ENCODE measurements at places on chromosomes 7 and 10.

DNA sequence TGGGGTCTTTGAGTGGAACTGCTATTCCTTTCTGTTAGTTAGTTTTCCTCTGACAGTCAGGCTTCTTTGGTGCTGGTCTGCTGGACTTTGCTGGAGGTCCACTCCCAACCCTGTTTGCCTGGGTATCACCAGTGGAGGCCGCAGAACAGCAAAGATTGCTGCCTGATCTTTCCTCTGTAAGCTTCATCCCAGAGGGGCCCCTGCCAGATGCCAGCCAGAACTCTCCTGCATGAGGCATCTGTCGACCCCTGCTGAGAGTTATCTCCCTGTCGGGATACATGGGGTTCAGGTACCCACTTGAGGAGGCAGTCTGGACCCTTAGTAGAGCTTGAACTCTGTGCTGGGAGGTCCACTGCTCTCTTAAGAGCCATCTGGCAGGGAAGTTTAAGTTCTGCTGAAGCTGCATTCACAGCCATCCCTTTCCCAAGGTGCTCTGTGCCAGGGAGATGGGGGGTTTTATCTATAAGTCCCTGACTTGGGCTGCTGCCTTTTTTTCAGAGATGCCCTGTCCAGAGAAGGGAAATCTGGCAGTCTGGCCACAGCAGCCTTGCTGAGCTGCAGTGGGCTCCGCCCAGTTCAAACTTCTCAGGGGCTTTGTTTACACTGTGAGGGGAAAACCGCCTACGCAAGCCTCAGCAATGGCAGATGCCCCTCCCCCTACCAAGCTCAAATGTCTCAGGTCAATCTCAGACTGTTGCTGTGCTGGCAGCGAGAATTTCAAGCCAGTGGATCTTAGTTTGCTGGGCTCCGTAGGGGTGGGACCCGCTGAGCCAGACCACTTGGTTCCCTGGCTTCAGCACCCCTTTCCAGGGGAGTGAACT, 89.7 kb upstream of the CDK6 start:
- peak; percentile 41 for DNase-seq

DNA sequence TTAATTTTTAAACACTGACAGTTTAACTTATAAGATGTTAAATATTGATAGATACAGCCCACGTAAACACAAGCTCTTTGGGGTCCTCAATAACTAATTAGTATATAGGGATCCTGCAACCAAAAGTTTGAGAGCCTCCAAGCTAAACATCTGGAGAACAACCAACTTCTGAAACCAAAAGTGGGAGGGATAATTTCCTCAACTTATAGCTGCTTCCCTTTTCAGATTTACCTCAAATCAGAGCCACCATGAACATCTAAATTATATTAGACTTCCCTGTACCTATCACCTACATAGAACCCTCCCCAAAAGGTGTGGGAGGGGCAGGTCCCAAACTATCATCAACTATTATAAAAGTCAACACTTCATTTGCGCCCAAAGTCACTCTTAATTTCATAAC, 8.6 kb downstream of the PSAP start:
- DNase-seq, result no peak

DNA sequence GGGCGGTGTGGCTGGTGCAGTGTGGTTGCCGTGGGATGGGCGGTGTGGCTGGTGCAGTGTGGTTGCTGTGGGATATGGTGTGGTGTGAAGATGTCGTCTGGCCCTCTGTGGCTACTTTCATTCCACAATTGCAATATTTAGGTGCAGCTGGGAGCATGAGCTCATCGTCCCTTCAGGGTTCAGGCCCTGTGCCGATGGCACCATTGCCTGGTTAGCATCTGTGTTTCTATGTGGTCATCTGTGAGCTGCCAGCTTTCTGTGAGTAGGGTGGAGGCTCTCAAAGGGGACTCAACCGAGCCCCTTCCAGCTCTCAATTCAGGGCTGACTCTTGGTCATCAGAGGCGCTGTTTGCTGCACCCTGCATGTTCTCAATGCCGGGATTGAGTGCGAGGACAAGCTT, 3.6 kb downstream of the ADGRA1 start:
- no peak for DNase-seq

DNA sequence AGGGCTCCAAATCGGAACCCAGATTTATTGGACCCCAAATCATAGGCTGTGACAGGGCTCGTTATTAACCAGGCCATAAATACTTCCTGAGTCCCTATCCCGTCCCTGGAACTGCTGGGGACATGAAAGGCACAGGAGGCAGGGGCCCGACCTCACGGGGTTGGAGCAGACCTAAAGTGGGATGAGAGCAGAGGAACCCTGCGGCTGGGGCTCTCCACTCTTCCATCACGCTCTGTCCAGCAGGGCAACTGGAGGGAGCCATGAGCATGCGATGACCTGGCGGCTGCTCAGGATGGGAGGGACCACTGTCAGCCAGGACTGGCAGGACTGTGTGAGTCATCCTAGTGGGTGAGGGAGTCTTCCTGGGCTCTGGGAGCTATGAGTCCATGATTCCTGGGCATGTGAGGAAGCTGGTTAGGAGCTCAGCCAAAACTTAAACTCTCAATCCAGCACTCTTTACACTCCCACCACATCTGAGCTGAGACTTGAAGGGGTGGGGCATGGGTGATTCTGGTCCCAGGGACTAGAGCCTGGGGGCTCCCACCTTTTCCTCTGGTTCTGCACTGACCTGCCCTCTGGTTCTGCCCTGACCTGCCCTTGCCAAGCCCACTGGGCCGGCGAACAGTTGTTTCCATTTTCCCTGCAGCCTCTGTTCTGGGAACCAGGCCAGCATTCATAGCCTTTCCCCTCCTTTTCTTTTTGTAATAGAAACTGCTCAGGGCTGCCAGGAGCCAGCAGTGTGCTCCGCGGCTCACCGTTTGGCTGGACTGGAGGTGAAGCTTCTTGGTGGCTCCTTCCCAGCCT, 47.1 kb downstream of the SYPL1 start:
- DNase-seq, result peak; percentile 93

DNA sequence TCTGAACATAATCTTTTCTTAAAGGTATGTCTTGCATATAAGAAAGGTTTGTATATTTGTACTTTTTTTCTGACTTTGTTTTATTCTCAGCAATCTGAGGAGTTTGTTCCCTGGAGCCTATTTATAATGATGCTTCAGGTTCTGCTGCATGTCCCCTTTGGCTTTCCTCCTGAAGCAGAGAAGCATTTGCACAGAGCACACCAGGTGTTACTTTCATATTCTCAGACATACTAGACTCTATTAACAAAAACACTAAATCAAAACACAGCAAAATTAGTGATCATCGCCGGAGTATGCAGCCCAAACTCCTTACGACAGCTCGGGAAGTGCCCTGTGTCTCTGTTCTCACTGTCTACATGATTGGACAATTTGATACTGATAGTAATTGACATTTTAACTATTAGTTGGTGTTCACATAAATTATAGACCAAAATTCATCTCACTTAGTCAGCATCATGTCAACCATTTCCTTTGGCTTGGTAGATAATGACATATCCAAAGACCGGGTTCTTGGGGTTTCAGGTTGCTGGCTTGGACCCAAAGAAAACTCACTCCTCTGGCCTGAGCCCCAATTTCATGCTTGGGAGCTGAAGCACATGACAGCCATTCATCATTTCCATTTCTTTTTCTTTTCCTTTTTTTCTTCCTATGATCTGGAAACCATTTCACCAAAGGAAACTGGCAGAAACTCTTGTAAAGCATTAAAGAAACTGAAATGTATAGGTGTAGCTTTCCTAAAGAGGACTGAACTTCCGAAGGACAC, 400.1 kb upstream of the NRP1 start:
- no peak for DNase-seq

GRCh38 chr10:122103592-122103991, 114.6 kb downstream of the TACC2 start:
- no peak for DNase-seq

- no peak for DNase-seq
Observed at GRCh38 chr7:143012001-143012400, 14.9 kb downstream of the OR9A2 start.

- no peak for DNase-seq
Observed at GRCh38 chr7:33039903-33040292, 22.7 kb downstream of the NT5C3A start.

DNA sequence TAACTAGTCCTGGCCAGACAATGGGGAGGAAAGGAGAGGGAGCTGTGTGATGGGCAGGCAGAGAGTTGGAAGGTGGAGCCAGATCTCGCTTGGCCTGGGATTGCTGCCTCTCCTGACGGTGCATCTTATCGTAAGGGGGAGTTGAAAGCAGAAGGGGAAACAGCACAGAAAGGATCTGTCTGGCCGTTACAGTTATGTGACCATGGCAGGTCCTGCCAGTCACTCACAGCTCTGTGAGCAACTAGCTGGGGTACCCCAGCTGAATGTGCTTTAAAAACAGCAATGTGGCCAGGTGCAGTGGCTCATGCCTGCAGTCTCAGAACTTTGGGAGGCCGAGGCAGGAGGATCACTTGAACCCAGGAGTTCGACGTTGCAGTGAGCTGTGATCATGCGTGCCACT, 8.1 kb downstream of the BLVRA start:
- no peak for DNase-seq

DNA sequence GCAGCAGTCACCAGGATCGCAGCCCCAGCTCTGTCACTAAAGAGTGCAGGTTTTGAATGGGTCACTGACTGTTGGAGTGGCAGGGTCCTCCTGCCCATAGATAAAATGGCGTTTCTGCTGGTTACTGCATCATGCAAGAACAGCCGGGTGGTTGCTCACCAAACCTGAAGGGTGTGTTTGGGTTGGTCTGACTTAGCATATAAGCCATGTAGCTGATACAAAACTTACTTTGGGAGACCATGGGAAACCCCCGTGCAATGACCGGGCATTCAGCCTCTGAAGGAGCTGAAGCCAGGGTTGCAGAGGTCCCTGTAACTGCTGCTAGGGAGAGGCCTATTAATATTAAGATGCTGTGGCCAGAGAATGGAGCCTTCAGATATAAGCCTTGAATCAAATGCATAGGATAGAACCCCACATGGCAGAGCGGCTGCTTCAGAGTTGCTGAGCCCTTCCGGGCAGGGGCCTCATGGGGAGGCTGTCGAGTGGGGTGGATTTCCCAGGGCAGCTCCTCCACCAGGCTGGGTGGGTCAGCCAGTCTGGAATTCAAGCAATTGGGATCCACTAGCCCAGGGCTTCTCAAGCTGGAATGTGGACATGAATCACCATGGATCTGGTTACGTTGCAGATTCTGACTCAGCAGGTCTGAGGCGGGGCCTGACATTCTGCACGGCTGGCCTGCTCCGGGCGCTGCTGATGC, 70.9 kb upstream of the CTBP2 start:
- peak; percentile 94 for DNase-seq

DNA sequence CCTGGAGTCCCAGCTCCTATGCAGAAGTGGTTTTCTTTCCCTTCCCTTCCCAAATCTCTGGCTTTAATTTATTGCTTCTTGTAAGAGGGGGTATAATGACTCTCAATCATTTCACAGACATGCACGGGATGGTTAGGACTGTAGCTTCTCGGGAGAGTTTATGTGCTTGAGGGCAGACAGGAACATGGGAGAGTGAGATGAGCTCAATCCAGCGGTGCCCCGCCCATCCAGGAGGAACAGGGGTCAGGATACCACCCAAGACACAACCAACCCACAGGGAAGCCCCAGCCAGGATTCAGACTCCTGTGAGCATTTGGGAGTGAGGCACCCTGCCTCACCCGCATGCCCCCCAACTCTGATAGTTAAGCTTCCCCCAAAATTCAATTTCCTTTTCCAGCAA, 33.7 kb upstream of the GATAD1 start:
- DNase-seq, result no peak

GRCh38 chr10:3072641-3073360, 5.5 kb downstream of the PFKP start:
- DNase-seq, result no peak

- DNase-seq, result no peak
Observed at GRCh38 chr7:122803323-122803722, 82.9 kb downstream of the CADPS2 start.

DNA sequence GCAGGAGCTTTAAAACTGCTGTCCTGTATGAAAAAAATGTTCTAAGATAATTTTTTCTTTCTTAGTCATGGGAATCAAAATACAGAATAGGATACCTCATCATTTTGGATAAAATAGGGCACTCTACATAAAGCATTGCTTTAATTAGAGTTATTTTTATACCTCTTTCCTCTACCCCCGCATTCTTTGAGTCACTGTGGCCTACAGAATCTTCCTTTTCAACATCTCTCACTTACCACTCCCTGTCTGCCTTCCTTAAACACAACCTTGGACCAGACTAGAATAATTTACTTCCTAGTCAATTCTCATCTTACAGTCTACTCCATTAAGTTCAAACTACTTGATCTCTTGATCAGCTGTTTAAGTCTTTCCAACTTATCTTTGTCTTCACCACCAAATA, 462.3 kb downstream of the PHTF2 start:
- DNase-seq, result no peak

DNA sequence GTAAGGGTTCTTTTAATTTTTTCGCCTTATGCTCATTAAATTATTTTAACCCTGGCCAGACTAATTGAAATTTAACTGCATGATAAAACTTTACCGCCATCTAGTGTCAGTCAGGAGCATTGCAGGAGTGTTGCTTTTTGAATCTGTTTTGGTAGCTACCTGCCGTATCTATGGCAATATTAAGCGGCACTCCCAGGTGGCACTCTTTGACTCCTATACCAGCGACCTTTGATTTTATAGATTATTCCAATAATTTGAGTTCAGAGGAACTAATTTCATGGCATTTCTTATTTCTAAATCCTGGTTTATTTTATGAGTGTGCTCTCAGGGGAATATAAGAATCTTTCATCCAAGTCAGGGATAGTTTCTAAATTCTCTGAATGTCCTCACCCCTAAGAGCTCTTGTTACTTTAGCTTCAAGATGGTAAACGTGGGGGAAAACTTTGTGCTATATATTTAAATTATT, 198.9 kb downstream of the REEP3 start:
- DNase-seq, result peak; percentile 49

- DNase-seq, result no peak
Observed at GRCh38 chr7:39130857-39131526, 153.3 kb downstream of the POU6F2 start.

- DNase-seq, result no peak
Observed at GRCh38 chr10:98852686-98853085, 383.0 kb downstream of the HPSE2 start.

- peak; percentile 54 for DNase-seq
Observed at GRCh38 chr7:137930581-137930980, 71.3 kb downstream of the CREB3L2 start.
